ENCODE measurements at places on chromosomes 2 and 18.

GRCh38 chr2:239003624-239004273 lies 155.9 kb downstream of the TWIST2 start:
- no peak for DNase-seq

- DNase-seq: no peak
Observed at GRCh38 chr2:60498127-60498815, 55.2 kb downstream of the BCL11A start.

DNA sequence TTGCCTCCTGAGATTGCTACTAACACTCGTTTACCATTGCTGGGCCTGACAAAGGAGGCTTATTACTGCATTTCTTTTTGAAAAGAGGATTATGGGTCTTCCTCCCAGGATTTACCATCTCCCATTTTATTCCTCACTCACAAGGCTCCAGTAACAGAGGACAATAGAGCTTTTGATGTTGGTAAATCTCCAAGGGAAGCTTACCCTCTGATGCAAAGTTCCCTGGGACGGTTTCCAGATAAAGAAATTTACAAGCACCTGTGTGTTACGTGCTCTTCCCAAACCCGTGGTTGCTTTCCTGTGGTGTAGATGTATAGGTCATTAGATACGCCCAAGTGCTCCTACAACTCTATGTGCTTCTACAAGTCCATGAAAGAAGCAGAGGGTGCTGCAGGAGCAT lies 17.1 kb downstream of the VSNL1 start:
- no peak for DNase-seq

DNA sequence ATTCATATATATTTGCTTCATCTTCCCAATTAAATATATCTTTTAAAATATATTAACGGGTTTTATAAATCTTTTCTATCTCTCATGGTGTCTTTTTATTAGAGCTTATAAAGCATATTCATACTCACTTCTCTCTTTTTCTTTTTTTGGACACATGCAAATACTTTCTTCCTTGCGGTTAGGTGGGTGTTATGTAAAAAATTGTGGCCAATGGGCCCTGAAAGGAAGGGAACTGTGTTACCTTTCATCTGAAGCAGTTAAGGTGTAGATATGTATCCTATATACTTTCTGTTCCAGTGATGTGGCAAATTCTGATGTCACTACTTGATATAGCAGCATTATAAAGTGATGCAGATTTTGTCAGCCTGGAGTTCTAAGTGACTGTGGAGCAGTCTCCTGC lies 714.5 kb downstream of the PLCL1 start:
- no peak for DNase-seq

DNA sequence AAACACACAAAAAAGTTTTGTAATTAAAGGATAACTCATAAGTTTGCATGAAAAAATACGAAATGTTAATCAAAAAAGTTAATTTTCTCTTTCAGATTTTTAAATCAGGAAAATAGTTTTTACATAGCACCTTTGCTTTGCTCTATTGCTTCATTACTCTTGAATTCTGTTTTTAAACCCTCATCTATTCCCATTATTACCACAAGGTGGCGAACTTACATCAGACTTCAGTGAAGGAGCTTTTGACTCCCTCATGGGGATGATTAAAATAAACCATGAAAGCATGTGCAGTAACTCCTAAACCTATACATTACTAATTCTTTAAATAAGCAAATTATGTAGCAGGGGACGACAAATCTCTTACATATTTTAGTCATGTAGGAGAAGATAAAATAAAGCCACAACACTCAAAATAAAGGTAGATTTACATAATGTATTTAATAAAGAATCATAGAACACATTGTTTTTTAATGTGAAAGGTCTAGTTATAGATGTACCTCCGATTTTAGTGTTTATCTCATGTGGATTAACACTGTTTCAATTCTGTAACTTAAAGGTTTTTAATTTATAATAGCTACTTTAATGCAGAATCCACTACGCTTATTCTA lies 105.2 kb downstream of the NETO1 start:
- no peak for DNase-seq

DNA sequence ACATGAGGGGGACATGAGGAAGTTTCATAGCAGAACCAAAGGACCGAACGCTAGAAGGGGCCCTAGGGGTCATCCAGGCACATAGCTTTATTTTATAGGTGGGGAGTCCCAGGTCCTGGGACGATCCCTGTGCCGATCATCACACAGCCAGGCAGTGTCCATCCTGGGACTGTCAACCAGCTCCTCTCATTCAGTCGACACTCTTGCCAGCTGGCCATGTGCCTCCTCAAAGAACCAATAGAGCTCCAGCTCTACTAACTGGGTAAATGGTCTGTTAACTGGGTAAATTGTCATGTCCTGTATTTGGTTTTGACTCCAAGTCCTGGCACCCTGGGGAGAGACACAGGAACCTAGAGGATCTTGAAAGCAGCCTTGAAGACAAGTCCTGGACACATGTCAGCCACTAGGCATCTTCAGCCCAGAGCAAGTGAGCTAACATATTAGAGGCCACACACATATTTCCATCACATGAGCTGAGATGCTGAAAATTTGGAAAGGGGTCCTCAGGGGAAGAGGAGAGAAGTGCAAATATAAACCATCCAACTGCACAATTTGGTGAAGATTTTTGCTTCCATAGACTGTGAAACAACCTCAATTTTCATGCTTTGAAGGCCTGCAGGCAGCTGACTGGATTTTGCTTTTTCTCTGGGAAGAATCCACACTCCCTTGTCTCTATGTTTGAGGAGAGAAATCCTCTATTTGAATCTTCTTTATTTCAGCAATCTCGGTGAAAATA lies 361.1 kb upstream of the SLC14A2 start:
- no peak for DNase-seq

- no peak for DNase-seq
Observed at GRCh38 chr2:178976351-178976750, 73.6 kb downstream of the CCDC141 start.

GRCh38 chr18:79612291-79613108 lies 67.1 kb upstream of the CTDP1 start:
- DNase-seq: no peak

GRCh38 chr2:188130317-188130716 lies 161.4 kb upstream of the GULP1 start:
- DNase-seq: no peak

DNA sequence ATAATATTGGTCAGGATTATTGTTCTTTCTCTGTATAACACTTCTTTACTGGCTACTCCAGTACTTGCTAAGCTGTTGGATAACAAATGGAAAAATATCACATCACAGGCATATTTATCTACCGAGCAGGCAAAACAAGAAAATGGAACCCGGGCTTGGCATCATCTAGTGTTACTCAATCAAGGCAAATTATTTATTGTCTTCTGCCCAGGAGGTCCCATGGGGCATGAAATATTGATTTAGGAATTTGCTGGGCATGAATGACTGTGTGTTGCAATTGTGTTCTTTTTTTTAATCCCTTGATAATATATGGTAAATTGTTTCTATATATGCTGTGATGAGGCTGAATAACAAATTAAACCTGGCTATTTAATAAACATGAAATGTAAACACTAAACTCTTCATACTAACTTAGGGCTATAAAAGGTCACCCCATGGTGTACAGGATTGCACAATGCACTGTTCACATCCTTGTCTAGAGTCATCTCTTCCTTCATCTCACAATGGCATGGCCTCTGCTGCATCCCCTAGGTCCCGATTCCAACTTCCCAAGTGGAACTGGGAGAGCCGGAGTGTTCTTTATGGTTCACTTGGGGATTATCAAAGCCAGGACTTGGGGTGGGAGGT lies 2.2 kb upstream of the PARD3B start:
- DNase-seq: no peak

- DNase-seq: no peak
Observed at GRCh38 chr2:118169359-118170005, 81.2 kb downstream of the INSIG2 start.

DNA sequence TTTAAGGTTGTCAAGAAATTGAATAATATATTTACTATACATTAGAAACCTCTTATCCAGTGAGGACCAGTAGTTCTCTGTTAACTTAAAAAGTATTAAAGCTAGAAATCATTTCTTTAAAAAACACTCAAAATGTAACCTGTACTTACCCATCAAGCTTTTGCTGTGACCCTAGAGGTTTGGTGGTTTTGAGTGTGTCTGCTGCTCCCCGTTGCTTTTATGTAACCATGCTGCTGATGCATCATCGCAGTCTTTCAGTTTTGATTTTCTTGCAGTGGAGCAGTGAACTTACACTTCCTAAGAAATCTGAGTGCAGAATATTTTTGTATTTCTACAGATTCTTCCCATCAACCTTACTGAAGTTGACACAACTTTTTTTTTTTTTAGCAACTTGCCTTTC lies 34.2 kb downstream of the MRPS9 start:
- DNase-seq: no peak

DNA sequence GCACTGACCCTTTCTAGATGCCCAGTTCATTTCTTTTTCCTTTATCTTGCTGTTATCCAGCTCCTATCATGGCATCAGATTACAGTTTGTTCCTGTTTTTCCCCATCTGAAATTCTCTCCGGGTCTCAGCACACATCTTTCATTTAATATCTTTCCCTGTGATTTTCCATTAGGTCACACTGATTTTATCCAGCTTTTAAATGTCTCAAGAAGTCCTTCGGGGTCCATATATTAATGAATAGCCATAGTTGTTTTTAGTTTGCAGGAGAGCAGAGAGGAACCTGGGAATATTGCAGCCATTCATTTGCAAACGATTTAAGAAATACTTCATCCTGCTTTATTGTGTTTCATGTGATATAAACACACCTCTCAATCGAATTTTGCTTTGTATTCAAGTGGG lies 374.2 kb downstream of the TDRD15 start:
- no peak for DNase-seq

GRCh38 chr18:13100942-13101658 lies 109.9 kb downstream of the CEP192 start:
- no peak for DNase-seq

DNA sequence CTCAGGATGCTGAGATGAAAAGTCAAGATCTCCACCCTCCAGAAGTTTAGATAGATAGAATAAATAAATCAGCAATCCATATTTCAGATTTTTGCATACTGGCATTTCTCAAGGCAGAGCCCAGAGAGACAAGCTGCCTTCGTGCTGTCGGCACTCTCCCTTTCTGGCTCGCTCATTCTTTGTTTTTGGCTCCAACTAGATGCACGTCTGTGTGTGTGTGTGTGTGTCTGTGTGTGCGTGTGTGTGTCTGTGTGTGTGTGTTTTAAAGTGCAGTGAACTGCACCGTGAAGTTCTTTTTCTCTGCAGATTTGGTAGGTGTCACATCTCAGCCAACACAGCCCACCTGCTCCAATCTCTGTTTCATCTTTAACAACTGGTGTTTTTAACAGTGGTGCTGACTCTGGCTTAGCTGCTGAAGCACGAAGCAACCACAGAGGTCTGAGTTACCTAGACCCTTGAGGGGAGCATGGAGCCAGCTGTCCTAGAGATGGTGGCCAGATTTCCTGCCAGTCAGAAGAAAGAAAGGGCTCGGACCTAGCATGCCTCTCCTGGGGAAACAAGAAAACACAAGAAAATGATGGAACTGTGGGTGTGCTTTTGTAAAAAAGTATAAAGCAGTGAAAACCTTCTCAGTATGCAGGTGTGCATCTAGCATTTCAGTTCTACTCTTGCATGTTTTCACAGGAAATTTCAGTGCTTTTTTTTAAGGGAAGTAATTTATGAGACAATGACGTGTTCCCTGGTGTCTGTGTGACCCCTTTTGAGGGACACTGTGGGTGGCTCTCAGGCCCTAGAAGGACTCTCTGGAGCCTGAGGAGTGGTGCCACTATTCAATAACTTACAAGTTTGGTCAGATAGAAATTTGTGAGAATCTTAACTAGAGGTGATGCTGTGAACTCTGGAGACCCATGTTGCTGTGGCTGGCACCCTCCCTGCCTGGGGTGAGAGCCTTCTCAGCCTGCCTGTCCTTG lies 364.3 kb downstream of the RNF144A start:
- no peak for DNase-seq

DNA sequence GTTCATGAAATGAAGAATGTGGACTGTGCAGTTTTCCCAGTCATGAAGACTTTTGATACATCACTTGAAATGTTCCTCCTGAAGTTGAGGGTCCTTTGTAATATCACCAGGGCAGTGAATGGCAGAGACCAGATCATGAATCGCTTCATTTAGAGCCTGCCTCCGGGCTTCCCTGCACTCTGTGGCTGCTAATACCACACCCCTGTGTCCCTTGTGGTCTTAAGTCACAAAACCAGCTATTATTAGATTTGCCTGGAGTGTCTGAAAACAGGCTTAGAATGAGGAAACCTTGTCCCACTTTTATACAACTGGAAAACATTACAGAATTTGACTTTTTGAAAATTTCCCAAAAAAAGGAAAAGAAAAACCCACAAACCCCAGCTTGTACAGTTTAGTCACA lies 147.9 kb downstream of the MGAT5 start:
- DNase-seq: no peak

DNA sequence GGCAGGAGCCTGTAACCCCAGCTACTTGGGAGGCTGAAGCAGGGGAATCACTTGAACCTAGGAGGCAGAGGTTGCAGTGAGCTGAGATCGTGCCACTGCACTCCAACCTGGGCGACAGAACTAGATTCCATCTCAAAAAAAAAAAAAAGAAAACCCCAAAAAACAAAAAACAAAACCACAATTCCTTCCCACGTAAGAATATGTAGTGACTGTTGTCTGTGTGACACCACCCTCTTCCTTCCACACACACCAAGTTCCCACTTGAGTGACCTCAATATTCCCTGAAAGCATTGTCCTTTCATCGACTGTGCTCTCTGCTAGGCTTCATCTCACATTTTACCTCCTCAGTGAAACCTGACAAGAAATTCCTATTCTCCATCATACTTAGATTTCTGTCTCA lies 8.8 kb upstream of the THADA start:
- no peak for DNase-seq

DNA sequence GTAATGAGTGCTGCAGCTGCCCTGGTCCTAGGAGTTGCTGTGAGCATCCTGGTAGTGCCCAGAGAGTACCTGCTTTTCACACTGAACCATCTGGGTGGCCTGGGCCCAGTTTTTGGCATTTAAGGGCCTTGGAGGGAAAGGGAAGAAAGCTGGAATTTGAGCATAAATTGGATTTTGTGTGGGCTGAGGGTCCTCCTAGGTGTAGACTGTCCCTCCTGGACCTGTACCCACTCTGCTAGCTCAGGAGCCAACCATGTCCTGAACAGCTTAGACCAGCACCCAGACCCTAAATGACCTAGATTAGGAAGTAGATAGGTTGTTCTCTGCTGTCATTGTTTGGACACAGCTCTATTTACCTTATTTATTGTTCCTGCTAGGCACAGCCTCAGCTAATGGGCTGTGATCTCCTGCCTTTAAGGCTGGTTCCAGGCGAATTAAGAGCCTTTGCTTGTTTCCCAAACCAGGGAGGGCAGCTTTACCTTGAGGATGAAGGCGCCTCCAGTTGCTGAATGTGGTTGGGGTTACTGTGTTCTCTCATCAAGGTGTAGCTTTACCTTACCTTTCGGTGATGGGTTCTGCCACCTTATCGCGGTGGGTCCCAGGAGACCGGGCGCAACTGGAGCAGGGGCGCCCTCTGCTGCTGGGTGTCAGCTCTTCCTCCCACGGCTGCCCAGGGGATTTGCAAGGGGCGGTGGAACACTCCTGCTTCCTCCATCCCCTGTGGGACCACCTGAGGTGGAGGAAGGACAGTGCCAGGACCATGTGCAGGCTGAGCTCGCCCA lies 34.4 kb downstream of the ITGA6 start:
- DNase-seq: no peak
